Activated CD8-positive, alpha-beta T cell treated with anti-CD3 and anti-CD28 coated beads for 36 hours (primary cell): ENCODE measurements at places on chromosomes 5 and 9. TPM values are rescaled to one million over a fixed set of nuclear protein-coding genes. Genes with fewer than 3 reads are reported as not detected.

DNA sequence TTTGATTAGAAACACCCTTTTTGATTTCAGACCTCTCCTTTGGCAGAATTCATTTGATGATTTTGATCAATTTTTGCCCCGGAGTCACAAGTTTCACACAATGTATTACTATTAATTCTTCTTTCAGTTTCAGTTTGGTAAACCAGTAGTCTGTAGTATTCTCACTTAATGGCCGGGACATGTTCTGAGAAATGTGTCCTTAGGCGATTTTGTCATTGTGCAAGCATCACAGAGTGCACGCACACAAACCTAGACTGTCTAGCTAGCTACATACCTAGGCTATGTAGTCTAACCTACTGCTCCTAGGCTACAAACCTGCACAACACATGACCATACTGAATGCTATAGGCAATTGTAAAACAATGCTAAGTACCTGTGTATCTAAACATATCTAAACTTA lies 662.5 kb downstream of the IRX1 start:
- H3K4me1 ChIP-seq = no peaks in the 10 kb centered on the region
- DNase-seq = no peak
- H3K27ac ChIP-seq = no peak overlapping the region
- H3K36me3 ChIP-seq = no peaks in the 10 kb centered on the region

DNA sequence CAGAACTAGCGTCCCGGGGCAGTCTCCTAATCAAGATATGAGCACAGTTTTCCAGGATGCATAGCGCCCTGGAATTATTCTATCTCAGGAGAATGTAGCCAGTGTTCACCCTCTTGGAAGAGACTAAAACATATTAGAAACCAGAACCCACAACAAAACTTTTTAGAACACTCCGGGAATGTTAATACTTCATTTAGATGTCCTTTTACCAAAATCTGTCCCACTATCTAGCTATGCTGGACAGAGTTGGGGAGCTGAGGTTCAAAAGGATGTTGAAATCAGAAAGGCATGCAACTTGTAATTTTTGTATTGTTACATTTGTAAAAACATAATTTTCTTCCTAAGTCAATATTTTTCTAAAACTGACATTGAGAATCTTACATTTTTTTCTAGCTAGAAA lies 386.5 kb upstream of the RFX3 start:
- H3K4me3 ChIP-seq = no peak overlapping the region
- H3K4me1 ChIP-seq = no peaks in the 10 kb centered on the region
- peaks cover 3% of the 10 kb centered on the region for H3K27me3 ChIP-seq
- H3K27ac ChIP-seq = no peak overlapping the region
- no peak for DNase-seq

DNA sequence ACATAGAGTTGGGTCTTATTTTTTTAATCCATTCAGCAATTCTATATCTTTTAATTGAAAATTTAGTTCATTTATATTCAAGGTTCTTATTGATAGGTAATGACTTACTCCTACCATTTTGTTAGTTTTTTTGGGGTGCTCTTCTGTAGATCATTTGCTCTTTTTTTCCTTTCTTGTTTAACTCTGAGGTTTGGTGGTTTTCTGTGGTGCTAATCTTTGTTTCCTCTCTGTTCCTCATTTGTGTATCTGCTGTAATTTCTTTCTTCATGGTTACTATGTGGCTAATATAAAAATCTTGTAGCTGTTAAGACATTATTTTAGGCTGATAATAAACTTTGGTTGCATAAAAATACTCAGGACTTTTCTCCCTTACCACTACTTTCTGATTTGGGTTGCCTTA lies 181.6 kb upstream of the DMRTA1 start:
- H3K4me3 ChIP-seq = no peak overlapping the region
- H3K27me3 ChIP-seq = no peaks in the 10 kb centered on the region
- no peak overlapping the region for H3K27ac ChIP-seq
- H3K36me3 ChIP-seq = no peaks in the 10 kb centered on the region
- no peak for DNase-seq
- H3K4me1 ChIP-seq = no peaks in the 10 kb centered on the region

The CHD1 gene
- total RNA-seq = 52.8 TPM

The SPINK13 gene
- not detected for total RNA-seq
